8988T (cell line): ENCODE measurements at places on chromosomes 7 and 10.

GRCh38 chr10:10508211-10508610 lies 509.5 kb upstream of the CELF2 start:
- no peak for DNase-seq

DNA sequence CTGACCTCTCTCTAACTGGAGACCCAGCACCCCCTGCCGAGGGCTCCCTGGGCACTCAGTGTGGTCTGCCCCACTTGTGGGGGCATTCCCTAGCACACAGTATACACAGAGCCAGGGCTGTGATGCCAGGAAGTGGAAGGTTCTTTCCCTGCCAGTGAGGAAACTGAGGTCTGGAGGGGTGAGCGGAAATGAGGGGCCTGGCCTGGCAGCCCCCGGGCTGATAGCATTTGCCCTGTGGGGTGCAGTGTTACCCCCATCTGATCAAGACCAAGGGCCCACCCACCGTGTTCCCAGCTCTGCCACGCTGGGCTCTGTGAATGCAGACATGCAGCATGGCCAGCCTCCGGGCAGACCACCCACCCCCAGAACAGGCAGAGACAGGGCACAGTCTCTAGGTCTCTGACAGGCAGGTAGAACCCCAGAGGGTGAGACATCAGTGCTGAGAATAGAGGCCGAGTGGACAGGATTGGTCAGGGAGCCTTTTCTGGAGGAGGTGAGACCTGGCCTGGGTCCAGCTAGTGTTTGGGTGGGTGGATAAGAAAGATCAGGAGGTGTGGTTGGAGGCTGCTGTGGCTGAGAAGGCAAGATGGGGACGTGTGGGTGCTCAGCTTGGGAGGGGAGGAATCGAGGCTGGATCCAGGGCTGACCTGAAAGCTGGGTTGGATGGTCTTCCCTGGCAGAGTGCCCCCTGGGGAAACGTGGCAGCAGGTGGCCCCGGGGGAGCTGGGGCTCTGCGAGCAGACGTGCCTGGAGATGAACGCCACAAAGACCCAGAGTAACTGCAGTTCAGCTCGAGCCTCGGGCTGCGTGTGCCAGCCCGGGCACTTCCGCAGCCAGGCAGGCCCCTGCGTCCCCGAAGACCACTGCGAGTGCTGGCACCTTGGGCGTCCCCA lies 10.8 kb upstream of the ZNF862 start:
- no peak for DNase-seq

- no peak for DNase-seq
Measured at GRCh38 chr10:43928425-43928968, 279.8 kb upstream of the ZNF32 start.

DNA sequence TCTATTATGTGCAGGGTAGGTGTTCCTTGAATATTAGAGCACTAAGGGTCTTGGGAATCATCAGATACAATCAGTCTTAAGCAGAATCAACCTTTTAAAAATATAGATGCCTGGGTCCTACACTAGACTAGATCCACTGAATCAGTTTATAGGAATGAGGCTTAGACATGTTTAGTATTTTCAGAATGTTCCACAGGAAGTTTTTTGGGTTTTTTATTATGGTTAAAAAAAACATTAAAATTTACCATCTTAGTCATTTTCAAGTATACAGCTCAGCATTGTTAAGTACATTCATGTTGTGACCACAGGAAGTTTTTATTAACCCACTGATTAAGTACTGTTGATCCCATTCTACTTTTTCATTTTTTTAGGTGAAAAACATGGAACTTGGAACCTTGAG lies 135.7 kb downstream of the LCOR start:
- DNase-seq, result no peak

DNA sequence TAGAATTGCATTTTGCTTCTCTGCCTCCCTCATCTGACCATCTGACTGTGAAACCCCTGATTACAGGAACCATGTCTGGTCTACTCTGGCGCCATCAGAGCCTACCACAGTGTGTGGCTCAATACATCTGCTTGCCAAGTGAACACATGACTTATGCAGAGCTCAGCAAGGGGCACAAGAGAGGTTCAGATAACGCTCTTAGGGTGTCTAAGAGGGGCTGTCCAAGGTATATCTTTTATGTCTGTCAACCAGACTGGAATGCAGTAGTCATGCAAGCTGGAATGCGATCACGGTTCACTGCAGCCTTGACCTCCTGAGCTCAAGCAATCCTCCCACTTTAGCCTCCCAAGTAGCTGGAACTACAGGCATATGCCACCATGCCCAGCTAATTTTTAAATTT lies 10.3 kb upstream of the RRP12 start:
- DNase-seq, result no peak

DNA sequence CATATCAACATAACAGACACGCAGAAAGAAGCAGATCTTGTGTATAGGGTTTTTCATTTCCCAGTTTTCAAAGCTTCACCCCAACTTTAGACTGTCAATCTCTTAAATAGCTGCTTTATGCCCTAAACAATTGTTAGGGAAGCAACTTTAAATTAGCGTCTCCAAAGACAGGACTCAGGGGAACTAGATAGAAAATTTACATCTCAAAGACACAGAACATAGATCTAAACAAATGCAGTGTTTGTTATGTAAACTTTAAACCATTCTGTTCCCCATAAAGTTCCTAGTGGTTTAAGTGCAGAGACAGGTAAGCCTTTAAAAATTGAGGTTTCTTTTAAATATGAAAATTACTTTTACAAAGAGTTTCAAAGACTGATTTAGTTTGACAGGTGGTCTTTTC lies 379.2 kb upstream of the GHITM start:
- DNase-seq, result no peak

DNA sequence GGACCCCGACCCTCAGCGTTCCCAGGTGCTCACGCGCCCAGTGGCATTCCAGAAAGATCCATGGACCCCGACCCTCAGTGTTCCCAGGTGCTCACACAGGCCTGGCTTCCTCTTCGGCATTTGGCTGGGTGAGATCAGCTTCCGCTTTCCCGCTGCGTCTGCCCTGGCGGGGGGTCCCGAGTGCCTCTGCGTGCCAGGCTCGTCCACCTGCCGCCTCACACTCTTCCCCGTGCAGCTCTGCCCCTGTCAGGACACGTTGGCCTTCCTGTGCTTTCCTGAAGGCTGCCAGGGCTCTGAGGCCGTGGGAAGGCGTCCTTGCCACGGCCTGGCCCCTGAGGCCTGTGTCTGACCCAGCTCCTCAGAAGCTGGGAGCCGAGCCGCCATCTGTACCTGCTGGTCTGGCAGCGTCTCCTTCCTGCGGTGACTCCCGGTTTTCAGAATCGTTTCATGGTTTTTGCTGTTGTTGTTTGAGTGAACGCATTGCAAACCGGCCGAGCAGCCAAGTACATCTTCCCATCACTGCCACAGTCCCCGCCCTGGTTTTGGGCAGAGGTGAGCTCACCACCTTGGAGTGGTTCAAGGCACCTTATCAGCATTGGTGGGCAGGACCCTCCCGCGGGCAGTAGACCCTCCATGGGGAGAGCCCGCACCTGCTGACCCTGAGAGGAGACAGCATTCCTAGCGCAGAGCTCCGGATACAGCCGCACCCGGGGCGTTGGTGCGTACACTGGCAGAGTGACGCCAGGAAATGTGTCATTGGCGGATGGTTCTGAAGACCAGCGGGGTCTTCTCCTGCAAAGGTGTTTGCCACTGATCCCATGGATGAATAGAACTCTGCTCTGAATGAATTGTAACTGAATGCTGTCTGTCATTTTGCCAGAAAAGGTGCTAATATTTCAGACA lies 17.4 kb downstream of the NKX6-2 start:
- DNase-seq, result no peak

- no peak for DNase-seq
Measured at GRCh38 chr7:15686295-15686956, at the start of gene MEOX2. Gene MEOX2, minus strand, starts transcription at chr7:15686683. Its CDS starts 281 bp downstream, at chr7:15686402.

GRCh38 chr7:94442639-94443038 lies 47.9 kb downstream of the COL1A2 start:
- DNase-seq, result no peak

- no peak for DNase-seq
Measured at GRCh38 chr10:73597346-73597745, 6.2 kb upstream of the USP54 start.

GRCh38 chr10:38007991-38008390 lies 2.5 kb upstream of the ZNF33A start:
- no peak for DNase-seq

DNA sequence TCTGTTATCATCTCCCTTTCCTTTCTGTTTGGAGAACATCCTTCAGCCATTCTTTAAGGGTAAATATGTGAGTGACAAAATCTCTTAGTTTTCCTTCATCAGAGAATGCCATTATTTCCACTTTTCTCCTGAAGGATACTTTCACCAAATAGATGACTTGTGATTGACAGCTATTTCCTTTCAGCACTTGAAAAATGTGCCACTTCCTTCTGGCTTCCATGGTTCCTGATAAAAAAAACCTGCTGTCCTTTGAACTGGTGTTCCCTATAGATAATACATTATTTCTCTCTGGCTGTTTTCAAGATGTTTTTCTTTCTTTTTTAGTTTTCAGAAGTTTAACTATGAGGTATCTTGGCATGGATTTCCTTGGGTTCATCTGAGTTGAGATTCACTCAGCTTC lies 79.7 kb downstream of the TBXAS1 start:
- no peak for DNase-seq

GRCh38 chr7:23292623-23293022 lies 6.5 kb upstream of the MALSU1 start:
- no peak for DNase-seq

DNA sequence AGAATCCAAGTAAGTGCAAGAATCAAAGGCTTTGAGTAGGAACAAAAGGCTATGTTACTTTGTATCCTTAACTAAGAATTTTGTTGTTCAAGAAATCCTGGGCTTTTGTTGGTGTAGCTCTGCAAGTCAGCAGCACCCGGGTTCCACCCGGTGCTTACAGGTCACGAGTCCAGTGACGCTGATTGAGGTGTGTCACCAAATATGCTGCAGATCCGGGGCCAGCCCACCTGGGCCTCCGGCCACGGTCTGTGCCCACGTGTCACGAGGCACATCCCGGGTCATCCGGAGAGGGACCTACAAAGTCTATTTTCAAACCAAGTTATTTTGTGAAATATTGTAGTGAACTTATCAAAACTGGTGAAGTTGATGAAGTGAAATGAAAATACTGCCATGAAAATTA lies 103.1 kb downstream of the MGMT start:
- no peak for DNase-seq

DNA sequence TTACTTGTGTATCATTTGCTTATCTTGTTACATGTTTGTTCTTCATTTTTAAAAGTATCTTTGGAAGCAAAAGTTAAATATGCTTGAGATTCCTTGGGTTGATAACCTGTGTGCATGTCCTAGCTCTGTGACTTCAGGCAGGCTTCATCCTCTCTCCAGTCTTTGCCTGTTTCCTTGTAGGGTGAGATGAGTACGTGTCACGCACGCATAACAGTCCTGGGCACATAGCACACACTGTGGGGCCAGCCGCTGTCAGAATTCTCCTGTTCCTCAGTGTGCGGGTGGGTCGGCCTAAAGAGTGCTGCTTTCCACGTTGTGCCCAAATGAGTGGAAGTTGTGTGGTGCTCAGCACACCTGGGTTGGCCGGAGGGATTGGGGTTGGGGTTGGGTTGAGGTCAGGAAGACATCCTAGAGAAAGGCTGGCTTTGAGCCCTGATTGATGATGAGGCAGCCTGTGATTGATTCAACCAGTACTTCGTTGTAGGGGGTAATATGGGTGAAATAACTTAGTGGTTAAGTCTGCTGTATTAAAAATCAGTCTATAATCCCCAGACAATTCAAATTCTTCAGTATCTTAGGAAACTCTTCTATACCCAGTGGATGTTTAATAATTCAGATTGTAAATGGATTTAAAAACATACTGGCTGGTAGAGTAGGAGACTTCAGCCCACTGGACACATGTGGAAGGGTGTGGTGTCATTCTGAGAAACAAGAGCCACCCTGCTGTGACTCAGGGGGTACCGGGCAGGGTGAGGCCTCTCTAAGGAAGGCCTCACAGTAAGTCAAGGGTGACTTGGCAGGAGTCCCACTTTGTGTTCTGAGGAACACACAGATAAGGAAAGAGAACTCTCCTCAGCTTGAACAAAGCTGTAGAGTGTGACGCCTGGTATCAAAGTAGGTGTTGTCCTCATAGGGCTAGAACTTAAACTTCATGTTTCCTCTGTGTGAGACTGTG lies 54.8 kb downstream of the DAGLB start:
- DNase-seq, result no peak

DNA sequence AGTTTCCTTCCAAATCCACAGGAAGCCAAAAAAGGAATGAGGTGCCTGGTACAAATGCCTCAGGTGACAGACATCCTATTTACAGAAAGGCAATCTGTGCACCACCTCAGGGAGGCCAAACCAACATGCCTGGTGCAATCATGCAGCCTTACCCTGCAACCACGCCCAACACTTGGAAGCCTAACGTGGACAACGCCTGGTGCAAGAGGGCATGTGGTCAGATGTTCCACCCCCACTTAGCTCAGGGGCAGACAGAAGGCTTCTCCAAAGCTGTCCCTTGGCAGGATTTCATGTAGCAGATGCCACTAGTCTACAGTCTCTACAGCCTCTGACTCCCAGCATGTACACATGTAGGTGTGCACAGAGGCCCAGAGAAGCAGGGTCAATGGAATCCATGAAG lies 89.5 kb downstream of the KCNMA1 start:
- no peak for DNase-seq

GRCh38 chr10:12241810-12242529 lies 46.0 kb downstream of the CDC123 start:
- DNase-seq, result no peak

DNA sequence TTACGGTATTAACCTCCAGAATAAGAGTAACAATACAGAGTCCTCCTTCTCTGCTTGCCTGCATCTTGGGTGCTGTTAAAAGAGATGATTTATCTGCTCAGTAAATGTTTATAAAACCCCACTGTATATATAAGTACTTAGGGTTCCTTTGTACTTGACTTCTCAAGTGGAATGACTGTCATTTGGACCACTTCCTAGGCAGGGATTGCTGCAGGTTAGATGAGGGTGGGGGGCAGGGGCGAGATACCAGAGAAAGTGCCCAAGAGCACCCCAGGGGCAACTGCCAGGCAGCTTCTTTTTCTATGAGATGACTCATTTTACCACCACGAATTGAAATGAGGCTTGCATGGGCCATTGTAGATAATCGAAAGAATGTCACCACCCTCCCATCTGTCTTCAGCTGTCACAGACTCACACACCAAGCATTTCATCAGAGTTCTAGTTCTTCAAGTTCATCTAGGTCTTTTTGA lies 421.9 kb upstream of the GALNT17 start:
- DNase-seq, result no peak

DNA sequence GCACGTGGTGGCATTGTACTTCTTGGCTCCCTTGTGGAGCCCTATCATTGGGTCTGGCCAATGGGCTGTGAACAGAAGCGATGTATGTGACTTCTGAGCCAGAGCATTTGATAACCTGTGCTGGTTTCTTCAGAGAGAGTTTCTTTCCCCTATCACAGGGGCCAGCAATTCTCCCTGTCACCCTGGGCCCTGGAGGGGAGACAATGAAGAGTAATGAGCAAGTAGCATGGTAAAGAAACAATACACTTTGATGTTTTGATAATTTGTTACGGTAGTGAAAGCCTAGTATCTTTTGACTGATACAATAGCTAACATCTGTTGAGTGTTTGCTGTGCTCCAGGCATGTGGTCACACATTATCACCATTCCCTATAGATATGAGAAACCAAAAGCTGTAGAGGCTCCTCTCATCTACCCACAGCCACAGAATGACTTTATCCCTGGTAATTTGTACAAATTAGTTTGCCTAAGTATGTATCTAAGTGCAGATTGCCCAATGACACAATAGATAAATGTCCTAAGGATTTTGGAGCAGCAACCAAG lies 113.4 kb upstream of the SVIL start:
- DNase-seq, result no peak

- no peak for DNase-seq
Measured at GRCh38 chr10:86149257-86149656, 217.3 kb downstream of the GRID1 start.
